ENCODE measurements at places on chromosomes 3 and 15.

GRCh38 chr3:169624533-169624972, 39.0 kb downstream of the MECOM start:
- no peak for DNase-seq

GRCh38 chr3:20280257-20280656, 94.3 kb upstream of the SGO1 start:
- DNase-seq, result no peak

DNA sequence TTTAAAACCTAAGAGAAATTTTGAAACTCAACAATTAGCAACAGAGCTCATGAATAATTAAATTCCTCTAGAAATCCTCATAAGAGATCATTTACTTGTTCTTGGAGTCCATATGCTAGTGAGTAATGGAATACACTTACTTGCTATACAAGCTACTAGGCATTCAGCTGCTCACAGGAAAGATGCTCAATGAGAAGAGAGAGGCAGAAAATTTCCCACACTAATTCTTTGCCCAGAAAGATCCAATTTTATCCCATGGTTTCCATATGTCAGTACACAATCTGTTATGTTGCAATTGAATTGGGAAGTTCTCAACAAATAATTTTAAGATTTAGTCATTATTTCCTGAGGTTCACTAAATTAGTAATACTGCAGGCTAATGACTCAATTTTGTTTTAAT, 310.4 kb downstream of the RYR3 start:
- no peak for DNase-seq

GRCh38 chr3:4582624-4583023, 89.5 kb downstream of the ITPR1 start:
- no peak for DNase-seq

GRCh38 chr3:197023241-197023997, 6.2 kb downstream of the MELTF start:
- DNase-seq, result no peak

DNA sequence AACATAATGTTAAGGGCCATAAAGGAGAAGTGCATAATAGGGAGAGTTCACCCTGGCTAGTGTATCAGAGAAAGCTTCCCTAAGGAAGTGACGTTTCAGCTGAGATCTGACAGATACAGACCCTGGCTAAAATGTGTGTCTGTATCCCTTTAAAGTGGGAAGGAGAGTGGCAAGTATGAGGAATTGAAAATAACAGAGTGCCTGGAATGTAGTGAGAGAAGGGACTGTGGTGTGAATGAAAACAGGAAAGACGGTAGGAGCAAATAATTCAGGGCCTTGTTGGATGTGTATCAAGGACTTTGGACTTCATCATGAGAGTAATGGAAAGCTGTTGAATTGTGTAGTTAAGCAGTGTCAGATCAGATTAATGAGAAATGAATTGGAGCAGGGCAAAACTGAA, 30.5 kb downstream of the NEO1 start:
- no peak for DNase-seq

- no peak for DNase-seq
Measured at GRCh38 chr3:160921020-160921635, 165.1 kb downstream of the PPM1L start.

DNA sequence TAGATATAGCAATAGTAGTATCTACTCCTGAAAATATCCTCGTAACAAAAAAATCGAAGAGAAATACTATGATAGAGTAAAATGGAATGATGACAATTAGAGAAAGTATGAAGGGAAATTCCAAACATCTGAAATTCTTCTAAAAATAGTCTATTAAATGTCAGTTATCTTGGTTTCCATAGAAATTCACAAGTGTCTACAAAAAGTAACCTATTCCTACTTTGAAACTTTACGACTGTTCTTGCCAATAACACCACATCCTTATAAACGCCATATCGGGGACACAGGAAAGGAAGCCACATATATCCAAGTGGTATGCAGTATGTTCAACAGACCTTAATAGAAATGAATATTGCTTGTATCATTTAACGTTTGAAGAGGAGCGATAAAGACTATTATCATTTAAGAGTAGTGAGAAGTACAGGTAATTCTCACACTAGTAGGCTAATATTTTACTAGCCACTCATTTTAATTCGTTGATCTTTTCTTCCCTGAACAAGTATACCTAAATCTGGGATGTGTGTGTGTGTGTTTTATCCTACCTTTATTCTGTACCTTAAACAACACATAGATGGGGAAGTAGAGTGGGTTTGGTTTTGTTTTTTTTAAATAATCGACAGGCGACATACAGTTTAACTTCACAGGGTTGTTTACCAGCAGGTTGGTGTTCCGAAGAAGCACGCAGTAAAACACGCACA, 1.2 kb downstream of the GPR176 start:
- no peak for DNase-seq

DNA sequence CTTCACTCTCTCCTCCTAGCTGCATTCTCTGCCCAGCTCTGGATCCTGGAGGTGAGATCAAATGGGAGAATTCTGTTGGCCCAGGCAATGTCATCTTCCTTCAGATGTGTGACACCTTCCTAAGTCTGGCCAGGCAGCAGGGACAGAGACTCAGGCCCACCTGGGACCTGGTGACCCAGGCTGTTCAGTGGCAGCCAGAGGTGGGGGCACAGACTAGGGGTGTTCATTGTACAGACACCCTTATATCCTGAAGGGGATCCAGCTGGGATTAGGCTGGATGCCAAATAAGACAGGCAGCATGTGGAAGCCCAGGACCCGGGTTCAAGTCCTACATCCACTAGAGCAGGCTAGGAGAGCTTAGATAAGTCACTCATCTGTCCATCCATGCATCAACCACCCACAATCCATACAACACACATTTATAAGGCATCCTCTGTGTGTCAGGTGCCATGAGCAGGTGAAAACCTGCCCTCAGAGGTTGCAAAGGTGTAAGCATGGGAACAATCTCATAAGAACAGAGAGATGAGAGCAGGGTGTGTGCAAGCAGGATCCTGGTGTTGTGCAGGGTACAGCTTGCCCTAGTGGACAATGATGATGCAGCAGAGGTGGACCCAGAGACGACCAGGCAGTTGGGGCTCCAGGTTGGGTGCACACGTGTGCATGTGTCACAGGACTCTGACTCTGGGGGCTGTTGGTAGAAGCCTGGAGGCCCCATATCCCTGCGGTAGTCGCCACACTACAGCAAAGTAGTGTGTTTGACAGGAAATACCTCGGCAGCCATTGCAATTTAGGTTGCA, 18.3 kb upstream of the RPL29 start:
- DNase-seq, result no peak

DNA sequence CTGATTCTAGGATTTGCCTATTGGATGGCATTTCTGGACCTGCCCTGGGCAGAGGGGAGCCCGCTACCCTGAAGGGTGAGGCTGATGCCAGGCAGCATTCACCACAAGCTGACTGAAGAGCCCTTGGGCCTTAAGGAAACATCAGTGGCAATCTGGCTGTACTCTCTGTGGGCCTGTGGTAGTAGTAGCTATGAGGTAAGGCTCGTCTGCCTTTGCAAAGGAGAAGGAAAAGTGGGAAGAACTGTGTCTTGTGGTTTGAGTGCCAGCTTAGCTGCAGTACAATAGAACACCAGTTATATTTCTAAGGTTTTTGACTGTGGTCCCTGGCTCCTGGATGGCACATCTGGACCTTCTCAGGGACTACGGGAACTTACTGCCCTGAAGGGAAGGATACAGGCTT, 51.5 kb downstream of the SPTSSB start:
- no peak for DNase-seq

- no peak for DNase-seq
Measured at GRCh38 chr3:42647821-42648459, 5.6 kb upstream of the ZBTB47 start.

DNA sequence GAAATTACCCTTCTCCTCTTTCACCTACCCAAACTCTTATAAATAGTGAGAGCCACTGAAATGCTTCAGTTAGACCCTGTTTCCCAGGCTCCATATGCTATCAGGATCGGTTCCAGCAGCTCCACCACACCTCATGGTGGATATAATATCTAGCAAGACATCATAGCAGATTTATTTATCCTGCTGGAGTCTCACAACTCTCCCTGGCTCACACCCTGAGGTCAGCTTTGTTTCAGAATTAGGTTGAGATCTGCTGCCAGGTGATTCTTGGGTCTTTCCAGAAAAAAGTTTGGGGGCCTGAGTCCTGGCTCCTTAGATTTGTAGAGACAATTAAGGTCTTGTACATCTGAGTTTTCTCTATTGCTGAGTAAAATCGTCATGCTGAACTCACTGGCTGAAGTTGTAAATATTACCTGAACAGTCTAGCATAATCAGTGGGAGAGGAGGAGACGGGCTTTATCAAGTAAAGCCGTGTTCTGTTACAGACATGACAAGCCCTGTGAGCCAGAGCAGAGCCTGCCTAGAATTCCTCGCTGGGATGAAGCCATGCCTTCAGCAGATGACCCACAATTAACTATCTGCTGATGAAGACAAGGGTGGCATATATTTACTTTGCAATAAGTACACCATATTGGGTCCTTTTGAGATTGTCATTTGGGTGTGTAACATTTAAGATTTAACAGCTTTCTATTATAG, 131.6 kb downstream of the STAC start:
- DNase-seq, result no peak

DNA sequence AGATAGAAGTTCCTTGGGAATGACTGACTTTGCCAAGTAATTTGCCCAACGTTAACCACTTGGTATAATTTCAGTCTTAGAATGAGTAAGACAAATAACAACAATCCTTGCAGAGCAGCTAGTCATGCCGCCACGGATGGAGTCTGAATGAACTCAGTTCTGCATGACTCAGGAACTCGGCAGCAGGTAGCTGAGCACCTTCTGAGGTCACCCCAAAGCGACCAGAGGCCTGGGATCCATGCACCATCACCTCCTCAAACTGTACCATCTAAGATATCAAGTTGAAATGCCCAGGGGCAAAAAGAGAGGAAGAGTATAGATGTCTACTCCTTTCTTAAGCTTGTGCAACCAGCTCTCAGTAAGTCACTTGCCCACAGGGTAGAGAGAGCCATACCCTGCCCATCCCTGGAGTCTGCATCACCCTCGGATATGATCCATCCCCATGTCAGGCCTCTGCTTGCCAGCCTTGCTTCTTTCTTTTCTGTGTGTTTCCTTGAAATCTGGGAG, 8.5 kb upstream of the CDCP1 start:
- no peak for DNase-seq

- no peak for DNase-seq
Measured at GRCh38 chr15:100033140-100033857, 300.1 kb upstream of the LYSMD4 start.

GRCh38 chr3:36298188-36298587, 82.1 kb upstream of the STAC start:
- DNase-seq, result no peak

- no peak for DNase-seq
Measured at GRCh38 chr15:50247819-50248655, 17.5 kb downstream of the HDC start.

- no peak for DNase-seq
Measured at GRCh38 chr15:101407439-101407838, 82.1 kb downstream of the PCSK6 start.

- no peak for DNase-seq
Measured at GRCh38 chr3:45693941-45694521, 4.8 kb downstream of the SACM1L start.

GRCh38 chr3:132843851-132844553, 121.8 kb upstream of the NPHP3 start:
- DNase-seq, result no peak

DNA sequence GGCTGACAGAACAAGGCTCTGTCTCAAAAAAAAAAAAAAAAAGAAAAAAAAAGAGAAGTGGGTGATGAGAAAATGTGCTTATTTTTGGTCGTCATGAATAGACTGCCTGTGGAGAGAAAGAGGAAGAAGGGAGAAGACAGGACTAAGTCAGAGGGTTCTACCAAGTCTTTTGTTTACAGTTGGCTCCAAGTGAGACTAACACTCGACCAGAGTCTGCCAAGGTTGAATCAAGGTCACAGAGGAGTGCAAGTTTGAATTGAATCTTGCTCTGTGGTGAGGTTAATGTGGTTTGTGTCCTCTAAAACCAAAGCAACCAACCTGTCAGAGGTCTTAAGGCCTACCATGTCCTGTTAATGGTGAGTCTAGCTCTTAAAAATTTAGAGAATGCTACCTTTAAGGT, 334.1 kb upstream of the GRM7 start:
- no peak for DNase-seq

DNA sequence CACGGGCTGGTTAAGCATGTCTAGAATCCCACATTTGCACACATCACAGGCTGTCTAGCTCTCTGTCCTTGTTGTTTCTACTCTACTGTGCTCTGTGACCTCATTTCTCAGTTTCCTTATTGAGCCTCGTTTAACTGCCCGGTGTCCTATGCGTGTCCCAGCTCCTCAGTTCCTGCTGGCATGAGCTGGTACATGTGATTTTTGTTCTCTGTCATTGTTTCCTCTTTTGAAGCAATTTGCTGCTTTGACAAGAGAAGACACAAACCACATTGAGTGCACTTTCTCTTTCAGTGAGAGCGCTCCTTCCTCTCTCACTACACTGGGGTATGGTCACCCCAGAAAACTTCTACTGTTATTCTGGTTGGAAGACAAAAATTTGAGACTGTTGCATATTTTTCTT, 563.5 kb downstream of the PDCD6IP start:
- peak; percentile 49 for DNase-seq

DNA sequence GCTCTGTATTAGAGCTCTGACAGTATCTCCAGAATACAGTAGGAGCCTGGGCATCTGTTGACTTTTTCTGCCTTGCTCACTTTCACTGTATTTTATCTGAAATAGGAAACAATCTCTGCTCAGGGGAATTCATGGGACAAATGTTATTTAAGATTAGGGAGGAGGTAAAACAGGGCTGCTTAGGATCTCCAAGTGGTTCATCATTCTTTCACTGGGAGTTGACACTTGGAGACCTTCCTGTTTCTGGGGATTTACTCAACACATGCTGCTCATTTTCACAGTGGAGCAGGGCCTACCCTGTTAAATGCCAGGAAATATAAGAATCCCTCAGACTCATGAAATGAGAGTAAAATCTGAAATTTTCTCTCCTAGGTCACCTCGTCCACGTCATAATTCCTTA, 185.5 kb downstream of the GAP43 start:
- no peak for DNase-seq

- no peak for DNase-seq
Measured at GRCh38 chr3:145817870-145818483, 343.0 kb downstream of the PLOD2 start.

DNA sequence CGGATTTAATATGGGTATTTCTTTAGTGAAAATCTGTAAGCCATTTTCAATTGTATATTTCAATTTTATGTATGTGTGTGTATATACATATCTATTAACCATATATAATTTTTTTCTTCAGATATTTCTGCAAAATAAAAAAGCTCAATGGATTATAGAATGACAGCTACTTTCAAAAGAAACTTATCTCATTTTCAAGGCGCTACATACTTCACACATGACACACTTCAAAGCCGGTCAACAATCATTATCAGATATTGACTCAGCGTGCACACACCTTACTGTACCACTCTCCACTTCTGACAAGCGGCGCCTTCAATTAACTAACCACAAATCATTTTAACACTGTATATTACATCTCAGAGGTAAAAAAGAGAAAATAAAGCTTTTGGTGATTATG, 39.6 kb downstream of the ATP13A3 start:
- no peak for DNase-seq

Data from bone marrow (tissue), 2 donors.